Trophoblast cell (in vitro differentiated cells and primary cell): ENCODE measurements at places on chromosomes 7 and 10.
A peak's percentile ranks its signal among the peaks of the same experiment; 100 is the strongest.

- H3K27me3 ChIP-seq: no peaks in the 10 kb centered on the region
- no peak overlapping the region for H3K27ac ChIP-seq
- no peaks in the 10 kb centered on the region for H3K4me1 ChIP-seq
Observed at GRCh38 chr7:127761196-127761595, 109.2 kb downstream of the SND1 start.

DNA sequence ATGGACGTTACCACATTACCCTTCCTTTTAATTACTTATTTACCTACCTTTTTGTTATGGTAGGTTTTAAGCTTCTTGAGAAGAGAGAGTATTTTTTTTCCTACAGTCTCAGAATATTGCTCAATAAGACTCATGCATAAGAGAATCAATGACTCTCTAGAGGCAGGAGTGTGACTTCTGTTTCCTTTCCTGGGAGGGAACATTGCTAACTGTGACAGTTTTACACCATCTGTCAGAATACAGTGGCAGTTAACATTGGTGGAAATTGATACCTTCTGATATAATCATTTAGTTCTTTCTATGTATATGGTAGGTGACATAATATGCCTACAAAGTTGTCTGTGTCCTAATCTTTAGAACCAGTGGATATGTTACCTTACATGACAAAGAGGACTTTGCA is 348.7 kb upstream of the POT1 start:
- H3K27me3 ChIP-seq: no peaks in the 10 kb centered on the region
- H3K4me3 ChIP-seq: no peak overlapping the region
- H3K4me1 ChIP-seq: no peaks in the 10 kb centered on the region
- H3K36me3 ChIP-seq: no peaks in the 10 kb centered on the region
- H3K27ac ChIP-seq: no peak overlapping the region

DNA sequence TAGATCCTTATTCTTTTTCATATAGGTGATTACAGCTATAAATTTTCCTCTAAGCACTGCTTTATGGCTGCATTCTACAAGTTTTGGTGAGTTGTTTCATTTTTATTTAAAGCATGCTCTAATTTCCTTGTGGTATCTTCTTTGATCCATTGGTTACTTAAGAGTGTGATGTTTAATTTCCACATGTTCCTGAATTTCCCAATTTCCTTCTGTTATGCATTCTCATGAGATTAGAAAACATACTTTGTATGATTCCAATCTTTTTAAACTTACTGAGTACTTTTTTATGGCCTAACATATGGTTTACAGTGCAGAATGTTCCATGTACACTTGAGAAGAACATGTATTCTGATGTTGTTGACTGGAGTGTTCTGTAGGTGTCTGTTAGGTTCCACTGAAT is 53.4 kb downstream of the MYL10 start:
- H3K4me1 ChIP-seq: no peaks in the 10 kb centered on the region
- no peaks in the 10 kb centered on the region for H3K36me3 ChIP-seq
- H3K27me3 ChIP-seq: no peaks in the 10 kb centered on the region
- H3K27ac ChIP-seq: no peak overlapping the region
- H3K4me3 ChIP-seq: no peak overlapping the region

DNA sequence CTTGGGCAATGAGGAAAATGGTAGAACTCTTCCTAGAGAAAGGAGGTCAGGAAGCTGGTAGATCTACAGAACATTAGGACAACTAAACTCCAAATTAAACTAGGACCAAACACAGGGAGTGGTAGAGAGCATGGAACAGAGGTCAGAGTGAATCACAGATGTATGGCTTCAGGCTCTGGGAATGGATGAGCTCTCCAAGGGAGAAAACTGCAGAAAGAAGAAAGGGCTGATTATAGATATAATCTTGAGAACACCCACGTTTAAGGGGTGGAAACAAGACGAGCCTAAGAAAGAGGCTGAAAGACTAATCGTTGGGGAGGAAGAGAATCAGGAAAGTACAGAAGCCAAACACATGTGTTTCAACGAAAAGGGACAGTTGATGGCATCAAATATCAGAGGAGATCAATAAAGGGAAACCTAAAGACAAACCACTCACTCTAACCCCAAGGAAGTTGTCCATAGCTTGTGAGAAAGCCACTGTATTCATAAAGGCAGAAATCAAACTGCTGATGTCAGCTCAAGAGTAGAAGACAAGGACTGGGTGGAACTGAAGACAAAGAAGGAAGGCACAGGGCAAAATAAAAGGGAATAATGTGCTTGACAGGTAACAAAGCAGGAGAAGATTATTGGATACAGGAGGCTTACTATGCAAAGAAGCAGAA is 41.4 kb downstream of the NUDCD3 start:
- H3K27me3 ChIP-seq: no peaks in the 10 kb centered on the region
- no peaks in the 10 kb centered on the region for H3K4me1 ChIP-seq
- H3K4me3 ChIP-seq: no peak overlapping the region
- DNase-seq: no peak
- no peak overlapping the region for H3K27ac ChIP-seq
- H3K36me3 ChIP-seq: peaks cover 17% of the 10 kb centered on the region

- no peaks in the 10 kb centered on the region for H3K4me1 ChIP-seq
- DNase-seq: peak; percentile 6
- H3K4me3 ChIP-seq: no peak overlapping the region
Observed at GRCh38 chr10:94963901-94964300, 25.4 kb downstream of the CYP2C9 start.

GRCh38 chr10:126250045-126250444 is 138.2 kb downstream of the ADAM12 start:
- DNase-seq: no peak
- no peaks in the 10 kb centered on the region for H3K27me3 ChIP-seq
- H3K4me1 ChIP-seq: peaks cover 1% of the 10 kb centered on the region
- no peak overlapping the region for H3K4me3 ChIP-seq
- no peak overlapping the region for H3K27ac ChIP-seq
- H3K36me3 ChIP-seq: no peaks in the 10 kb centered on the region

DNA sequence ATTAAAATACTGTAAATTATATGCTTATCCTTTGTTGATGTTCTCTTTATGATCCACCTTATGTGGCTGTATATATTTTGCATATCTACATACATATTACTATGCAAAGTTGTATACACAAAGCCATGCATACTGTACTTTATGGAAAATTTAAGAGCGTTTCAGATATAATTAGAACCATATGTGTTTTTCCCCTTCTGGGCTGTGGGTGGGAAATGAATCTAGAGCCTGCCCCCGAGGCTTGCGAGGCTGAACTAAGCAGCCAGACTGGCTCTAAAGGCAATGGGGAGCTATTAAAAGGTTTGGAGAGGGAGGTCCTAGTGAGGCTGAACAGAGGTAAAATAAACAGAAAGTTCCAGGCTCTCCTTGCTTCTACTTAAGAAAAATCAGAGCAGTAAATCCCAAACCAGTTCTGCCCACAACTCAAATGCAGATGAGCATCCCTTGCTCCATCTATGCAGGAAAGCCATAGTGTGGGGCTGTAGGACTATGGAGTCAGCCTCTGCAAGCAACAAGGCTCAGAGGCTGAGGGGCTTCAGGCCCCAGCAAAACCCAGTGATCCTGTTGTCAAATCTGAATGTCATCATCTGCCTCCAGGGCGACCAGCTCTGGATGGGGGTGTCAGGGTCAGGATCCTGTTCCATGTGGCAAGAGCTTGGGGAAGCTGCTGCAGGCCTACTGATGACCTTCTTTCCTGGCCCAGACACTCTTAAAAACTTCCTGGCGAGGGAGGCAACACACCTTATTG is 14.1 kb upstream of the DDIT4 start:
- H3K27ac ChIP-seq: peak overlapping the region; percentile 97
- H3K36me3 ChIP-seq: no peaks in the 10 kb centered on the region
- no peaks in the 10 kb centered on the region for H3K27me3 ChIP-seq
- no peak for DNase-seq
- no peak overlapping the region for H3K4me3 ChIP-seq

DNA sequence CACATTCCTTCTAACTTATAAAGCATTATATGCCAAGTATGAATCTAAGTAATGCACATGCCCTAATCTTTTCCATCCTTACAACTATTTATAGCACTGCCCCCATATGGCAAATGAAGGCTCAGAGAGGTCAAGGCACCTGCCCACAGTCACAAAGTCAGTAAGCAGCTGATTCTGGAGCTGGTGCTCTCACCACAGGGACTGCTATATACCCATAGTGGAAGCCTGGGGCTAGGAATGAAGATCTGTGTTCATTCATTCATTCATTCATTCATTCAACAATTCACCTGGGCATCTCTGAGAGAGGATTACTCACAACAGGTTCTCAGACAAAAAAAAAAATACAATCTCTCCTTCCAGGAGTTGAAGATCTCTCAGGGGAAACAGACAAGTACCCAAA is 213.4 kb downstream of the KCNMA1 start:
- no peaks in the 10 kb centered on the region for H3K27me3 ChIP-seq
- H3K4me1 ChIP-seq: peaks cover 14% of the 10 kb centered on the region
- H3K4me3 ChIP-seq: no peak overlapping the region
- H3K36me3 ChIP-seq: peaks cover 2% of the 10 kb centered on the region

- H3K27me3 ChIP-seq: no peaks in the 10 kb centered on the region
- no peak for DNase-seq
- H3K4me1 ChIP-seq: no peaks in the 10 kb centered on the region
- no peak overlapping the region for H3K27ac ChIP-seq
- no peak overlapping the region for H3K4me3 ChIP-seq
Observed at GRCh38 chr7:88485821-88486220, 179.1 kb upstream of the STEAP4 start.

- H3K27me3 ChIP-seq: no peaks in the 10 kb centered on the region
- peaks cover 4% of the 10 kb centered on the region for H3K36me3 ChIP-seq
- no peak overlapping the region for H3K4me3 ChIP-seq
- peaks cover 15% of the 10 kb centered on the region for H3K4me1 ChIP-seq
- DNase-seq: no peak
- H3K27ac ChIP-seq: no peak overlapping the region
Observed at GRCh38 chr10:29583674-29584073, 51.1 kb downstream of the SVIL start.

DNA sequence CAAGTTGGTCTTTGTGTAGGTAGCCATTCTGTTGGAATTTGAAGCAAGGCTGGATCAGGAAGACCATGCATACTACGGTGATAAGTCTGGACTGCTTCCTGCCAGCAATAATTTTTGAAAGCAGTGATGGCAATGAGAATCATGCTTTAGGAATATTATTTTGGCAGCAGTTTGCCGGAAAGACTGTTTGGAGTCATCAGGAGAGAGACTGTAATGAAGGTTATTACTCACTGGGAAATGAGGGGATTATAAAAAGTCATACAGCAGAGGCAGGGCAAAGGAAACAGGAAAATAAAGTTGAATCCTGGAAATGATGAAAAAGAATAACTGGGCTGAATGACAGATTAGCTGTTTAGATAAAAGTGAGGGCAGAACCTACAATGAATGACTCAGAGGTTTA is 1136.8 kb upstream of the AUTS2 start:
- no peaks in the 10 kb centered on the region for H3K36me3 ChIP-seq
- DNase-seq: no peak
- H3K4me3 ChIP-seq: no peak overlapping the region
- no peaks in the 10 kb centered on the region for H3K27me3 ChIP-seq
- H3K4me1 ChIP-seq: no peaks in the 10 kb centered on the region

DNA sequence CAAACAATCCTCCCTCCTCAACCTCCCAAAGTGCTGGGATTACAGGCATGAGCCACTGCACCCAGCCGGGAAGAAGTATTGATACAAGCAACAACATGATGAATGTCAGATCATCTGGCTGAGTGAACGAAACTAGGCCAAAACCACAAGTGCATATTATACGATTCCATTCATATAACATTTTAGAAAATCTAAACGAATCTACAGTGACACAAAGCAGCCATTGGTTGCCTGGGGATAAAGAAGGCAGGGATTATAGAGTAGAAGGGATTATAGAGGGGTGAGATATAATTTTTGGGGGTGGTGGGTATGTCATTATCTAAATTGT is 11.5 kb upstream of the RHBDD2 start:
- H3K36me3 ChIP-seq: no peaks in the 10 kb centered on the region
- H3K4me1 ChIP-seq: no peaks in the 10 kb centered on the region
- H3K27me3 ChIP-seq: no peaks in the 10 kb centered on the region
- H3K27ac ChIP-seq: no peak overlapping the region

GRCh38 chr10:89332123-89332633 is 4.4 kb downstream of the IFIT3 start:
- peaks cover 4% of the 10 kb centered on the region for H3K4me1 ChIP-seq
- H3K27ac ChIP-seq: no peak overlapping the region
- no peak overlapping the region for H3K4me3 ChIP-seq
- H3K36me3 ChIP-seq: no peaks in the 10 kb centered on the region
- no peak for DNase-seq

DNA sequence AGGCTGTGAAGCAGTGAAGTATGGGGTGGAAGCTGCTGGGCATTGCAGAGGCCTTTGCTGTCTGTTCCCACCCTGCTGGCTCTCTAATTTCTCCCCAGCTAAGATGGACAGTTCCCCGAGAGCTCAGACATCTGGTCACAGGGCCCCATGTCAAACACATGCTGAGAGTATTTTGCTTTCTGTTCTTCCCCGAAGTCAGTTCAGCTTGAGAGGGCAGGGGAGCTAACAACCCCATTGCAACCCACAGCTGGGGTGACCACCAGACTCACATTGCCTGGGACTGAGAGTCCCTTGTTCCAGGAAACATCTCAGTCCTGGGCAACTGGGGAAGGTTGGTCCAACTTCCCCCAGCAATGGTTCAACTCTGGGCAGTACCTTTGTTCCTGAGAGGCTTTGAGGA is 52.8 kb downstream of the ABCA13 start:
- no peak overlapping the region for H3K27ac ChIP-seq
- DNase-seq: no peak
- no peaks in the 10 kb centered on the region for H3K4me1 ChIP-seq

- H3K27ac ChIP-seq: no peak overlapping the region
- H3K27me3 ChIP-seq: no peaks in the 10 kb centered on the region
- H3K4me3 ChIP-seq: no peak overlapping the region
- no peaks in the 10 kb centered on the region for H3K36me3 ChIP-seq
Observed at GRCh38 chr7:111083413-111083812, 7.5 kb upstream of the LRRN3 start.

DNA sequence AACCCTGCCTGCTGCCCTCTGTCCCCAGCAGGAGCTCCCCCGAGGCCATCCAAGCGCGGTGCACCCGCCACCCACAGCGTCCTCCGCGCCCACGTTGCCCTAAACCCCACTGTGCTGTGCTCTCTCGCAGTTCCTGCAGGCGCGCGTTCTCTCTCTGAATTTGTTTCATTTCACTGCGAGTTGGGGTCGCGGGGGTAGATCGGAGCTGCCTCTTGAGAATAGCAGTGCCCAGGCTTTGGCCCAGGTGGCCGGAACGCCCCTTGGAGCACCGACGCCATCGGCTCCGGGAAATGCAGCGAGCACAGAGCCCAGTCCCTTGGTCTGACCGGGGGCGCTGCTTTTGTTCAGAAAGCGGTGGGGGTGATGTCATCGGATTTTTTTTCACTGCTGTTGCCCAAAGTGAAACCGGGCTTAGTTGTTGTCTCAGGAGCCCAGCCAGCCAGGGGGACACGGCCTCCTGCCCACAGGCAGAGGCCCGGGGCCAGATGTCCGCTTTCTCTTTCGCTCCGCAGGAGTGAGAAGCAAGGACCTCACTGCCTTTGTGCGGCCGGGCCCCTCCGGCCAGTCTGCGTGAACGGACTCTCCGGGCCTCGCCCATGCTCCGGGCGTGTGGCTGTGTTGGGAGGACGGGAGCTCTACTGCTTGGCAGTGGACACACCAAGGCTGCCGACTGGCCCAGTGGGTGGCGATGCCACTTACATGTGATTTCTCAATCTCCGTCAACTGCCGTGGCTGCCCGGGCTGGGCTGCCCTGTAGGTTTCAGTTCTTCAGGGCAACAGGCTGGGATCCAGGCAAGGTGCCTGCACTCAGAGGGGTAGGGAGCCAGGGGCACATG is 43.1 kb downstream of the FOXK1 start:
- H3K27ac ChIP-seq: peak overlapping the region; percentile 54
- peaks cover 13% of the 10 kb centered on the region for H3K4me1 ChIP-seq
- DNase-seq: peak; percentile 51
- H3K27me3 ChIP-seq: no peaks in the 10 kb centered on the region
- H3K4me3 ChIP-seq: no peak overlapping the region
